ENCODE measurements at places on chromosomes 13 and 19. TPM values are rescaled to one million over a fixed set of nuclear protein-coding genes. Genes with fewer than 3 reads are reported as not detected.

DNA sequence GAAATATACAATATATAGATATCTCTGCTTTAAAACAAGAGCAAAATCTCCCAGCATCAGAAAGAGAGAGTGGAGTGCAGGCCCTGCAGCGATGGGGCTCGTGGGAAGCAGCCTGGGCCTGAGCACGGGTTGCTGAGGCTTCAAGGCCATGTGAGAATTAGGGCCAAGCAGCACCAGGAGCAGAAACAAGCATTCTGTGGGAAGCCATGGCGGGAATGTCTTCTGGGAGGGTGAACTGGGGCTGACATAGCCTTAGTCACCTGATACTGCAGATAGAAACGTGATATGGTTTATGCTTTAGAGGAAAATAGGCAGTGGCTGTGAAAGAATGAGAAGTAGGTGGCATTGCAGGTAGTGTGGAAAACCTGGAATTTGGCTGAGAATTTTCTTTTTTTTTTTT, 472.3 kb downstream of the IRS2 start:
- DNase-seq, result peak; percentile 28

GRCh38 chr19:47897861-47898260, 11.7 kb upstream of the SULT2A1 start:
- no peak for DNase-seq

- no peak for DNase-seq
These were observed 334.0 kb downstream of the SLITRK5 start for GRCh38 chr13:88005188-88005587.

- no peak for DNase-seq
These were observed at the start of gene IGFL4 for GRCh38 chr19:46040952-46041500. TSS of gene IGFL4 (minus strand) at chr19:46041002. CDS start at chr19:46040962, 40 bp downstream.

GRCh38 chr13:48319531-48320398, 16.2 kb downstream of the RB1 start:
- DNase-seq, result no peak

DNA sequence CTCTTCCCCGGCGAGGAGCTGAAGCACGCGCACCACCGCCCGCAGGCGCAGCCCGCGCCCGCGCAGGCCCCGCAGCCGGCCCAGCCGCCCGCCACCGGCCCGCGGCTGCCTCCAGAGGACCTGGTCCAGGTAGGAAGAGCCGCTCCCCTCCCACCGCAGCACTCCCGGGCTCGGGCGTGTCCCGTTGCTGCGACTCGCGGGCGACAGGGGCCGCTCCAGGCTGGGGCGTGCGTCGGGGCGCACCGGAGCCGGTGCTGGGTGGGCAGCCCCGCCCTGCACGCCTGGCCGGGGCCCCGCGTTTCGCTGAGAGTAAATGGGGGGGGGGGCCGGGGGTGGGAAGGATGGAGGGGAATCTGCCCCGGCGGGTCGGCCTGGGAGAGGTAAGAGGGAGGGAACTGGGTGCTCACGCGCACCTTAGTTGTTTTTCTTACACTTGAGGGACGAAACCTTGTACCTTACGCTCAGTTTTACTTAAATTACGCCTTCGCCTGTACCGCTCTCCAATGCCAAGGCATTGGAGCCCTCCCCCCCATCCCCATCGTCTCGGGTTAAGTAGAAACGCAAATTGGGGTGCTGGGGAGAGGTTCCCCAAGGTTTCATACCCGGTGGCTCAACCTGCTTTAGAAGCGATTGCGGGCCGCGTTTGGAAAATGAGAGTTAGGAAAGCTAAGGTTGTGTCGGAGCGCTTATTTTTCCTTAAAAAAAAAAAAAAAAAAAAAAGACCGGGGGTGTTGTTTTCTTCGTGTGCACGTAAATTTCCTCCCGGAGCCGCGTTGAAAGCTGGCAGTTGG, 850 bp downstream of the KLF5 start:
- peak; percentile 54 for DNase-seq

GRCh38 chr19:47725759-47726401, 12.7 kb downstream of the EHD2 start:
- no peak for DNase-seq

GRCh38 chr13:73825143-73825542, 309.1 kb downstream of the KLF12 start:
- DNase-seq, result no peak

GRCh38 chr13:52428295-52428694, 22.1 kb downstream of the VPS36 start:
- no peak for DNase-seq

GRCh38 chr19:11535792-11536595, 2.7 kb upstream of the CNN1 start:
- peak; percentile 95 for DNase-seq

- DNase-seq, result no peak
These were observed 402.9 kb downstream of the HS6ST3 start for GRCh38 chr13:96492766-96493165.

DNA sequence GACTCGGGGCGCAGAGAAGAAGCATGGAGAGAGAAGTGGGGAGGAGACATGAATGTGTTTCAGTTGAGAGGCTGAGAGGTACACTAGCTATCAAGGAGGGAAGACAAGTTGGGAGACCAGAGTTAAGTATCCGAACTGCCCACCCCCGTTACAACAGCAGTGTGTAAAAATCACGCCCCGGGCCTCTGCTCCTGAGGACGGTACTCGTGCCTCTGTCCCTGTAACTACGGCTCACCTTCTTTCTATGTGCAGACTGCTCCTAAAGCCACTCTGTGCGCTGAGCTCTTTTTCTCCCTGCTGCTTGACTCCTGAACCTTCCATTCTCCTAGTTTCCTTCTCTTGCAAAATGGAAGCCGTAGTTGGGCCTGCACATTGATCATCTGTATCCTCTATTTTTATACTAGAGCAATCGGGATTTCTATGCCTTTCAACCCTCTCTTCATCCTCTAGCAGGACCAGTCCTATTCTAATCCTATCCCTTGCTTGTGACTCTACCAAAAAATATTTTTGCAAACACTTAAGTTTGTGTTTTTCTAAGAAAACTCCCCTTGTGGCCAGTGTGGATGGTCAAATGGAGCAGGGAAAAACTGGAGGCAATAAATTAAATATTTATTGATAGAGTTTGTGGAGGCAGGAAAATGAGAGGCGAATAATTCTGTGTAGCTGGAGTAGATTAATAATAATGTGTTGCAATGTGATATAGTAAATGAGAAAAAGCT, 569 bp downstream of the POLR1D start:
- peak; percentile 29 for DNase-seq

DNA sequence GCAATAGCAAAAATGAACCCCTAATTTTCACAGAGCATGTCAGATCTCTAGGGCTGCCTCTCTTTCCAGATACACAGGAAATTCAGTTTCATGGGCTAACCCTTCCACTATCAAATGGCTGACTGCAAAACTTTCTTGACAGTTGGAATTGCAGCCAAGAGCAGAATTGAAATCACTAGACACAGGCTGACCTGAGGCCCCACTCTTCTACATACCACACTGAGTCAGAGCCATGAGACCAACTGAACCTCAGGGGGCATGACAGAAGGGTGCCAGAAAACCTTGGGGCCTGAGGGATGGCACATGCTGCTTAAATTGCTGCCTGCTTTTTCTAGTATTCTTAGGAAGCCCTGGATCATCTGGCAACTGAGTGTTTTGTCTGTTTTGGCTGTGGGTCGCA, 1.7 kb upstream of the DLEU7 start:
- no peak for DNase-seq

DNA sequence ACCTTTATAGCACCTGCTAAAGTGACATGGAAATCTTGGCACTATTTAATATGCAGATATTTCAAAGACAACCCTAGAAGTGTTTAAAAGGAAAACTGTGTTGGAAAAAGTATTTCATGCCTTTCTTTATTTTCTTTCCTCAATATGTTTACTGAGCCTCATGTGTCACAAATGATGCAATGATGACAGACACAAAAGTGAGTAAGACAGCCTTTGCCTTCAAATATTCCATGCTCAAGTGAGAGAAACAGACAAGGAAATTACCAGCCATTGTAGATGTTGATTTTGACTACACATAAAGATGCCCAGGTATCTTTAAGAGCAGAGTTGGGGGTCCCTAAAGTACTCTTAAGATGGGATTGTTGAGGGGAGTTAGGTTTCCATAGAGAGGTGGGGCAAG, 48.0 kb upstream of the TPP2 start:
- no peak for DNase-seq

- DNase-seq, result no peak
These were observed 99.0 kb upstream of the TNFSF11 start for GRCh38 chr13:42474954-42475353.

DNA sequence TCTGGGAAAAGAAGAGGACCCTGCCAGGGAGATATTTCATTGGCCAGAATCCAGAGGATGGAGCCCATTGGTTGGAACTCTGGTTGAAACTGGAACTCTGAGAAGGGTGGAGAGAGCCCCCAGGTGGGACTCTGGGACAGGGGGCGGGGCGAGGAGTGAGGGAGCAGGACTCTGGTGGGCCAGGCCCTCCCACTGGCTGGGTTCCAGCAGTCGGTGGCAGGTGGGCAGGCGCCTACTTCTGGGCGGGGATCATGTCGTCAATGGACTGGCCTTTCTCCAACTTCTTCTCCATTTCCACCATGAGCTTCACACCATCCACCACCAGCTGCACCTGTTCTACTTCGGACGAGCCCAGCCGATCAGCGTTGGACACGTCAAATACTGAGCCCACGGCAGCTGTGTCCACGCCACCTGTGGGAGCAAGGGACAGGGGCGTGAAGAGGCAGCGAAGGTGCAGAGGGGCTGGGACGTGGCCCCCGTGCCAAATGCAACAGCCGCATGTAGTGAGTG, 16.1 kb downstream of the CKM start:
- DNase-seq, result no peak

DNA sequence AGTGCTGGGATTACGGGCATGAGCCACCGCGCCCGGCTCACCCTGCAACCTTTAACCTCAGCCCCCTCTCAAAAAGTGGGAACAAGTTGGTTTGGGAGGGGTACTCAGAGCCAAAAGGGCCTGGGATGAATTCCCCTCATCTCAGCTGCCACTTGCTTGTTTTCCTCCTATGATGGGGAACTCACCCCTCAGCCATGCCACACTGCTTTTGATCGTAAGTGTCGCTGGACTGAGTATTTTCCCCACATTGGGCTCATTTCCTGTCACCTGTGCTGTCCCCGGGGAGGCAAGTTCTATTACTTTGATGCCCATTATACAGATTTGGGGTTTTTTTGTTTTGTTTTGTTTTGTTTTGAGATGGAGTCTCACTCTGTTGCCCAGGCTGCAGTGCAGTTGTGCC, 6.5 kb downstream of the R3HDM4 start:
- DNase-seq, result no peak

DNA sequence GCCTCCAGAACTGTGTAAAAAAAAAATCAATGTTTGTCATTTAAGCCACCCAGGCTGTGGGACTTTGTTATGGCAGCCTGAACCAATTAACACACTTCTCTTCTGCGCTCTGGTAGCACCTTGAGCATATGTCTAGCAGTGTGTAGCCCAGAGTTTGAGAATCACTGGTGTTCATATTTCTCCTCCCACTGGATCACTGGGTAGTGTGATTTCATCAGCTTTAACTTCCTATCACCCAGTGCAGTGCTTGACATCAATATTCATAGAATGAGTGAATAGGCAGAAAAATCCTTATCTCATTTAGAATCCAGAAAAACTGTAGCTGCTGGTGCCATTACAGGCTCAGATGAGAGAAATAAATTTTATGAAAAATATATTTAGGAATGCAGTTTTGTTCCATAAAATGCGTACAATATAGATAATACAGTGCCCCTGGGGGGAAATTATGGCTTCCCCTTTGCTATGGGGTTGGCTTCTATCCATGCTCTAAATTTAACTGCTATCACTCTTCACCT, 30.7 kb upstream of the WASF3 start:
- DNase-seq, result no peak

DNA sequence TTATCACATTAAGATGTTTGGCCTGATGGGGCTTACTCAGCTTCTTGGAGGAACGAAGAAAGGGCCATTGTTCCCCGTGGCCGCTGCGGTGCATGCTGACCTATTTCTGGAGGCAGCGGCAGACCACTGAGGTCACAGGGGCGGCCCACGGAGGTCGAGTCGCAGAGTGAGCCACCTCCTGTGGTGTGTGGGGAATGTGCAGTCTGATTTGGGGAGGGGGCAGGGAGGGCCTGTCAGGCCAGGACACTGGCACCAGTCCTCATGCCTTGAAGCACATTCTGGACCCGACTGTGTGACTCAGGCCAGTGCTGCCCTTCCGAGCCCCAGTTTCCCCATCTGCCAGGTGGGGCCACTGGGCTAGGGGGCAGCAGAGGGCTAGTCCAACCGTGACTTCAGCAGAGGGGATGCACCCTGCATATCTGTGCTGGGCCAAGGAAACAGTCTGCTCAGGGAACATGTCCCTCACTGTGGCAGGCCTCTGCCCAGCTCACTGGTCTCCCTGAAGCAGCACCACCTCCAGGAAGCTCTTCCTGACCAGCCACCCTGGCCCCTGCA, 6.3 kb downstream of the SLC7A10 start:
- DNase-seq, result peak; percentile 69

GRCh38 chr13:113454936-113455335, 1.6 kb upstream of the ADPRHL1 start:
- DNase-seq, result no peak

GRCh38 chr13:79810669-79811068, 329.7 kb downstream of the NDFIP2 start:
- no peak for DNase-seq

Gene SOHLH2
- 10.8 TPM for total RNA-seq

Gene UPK1A
- 0.37 TPM for total RNA-seq

Gene RYR1
- 15.6 TPM for total RNA-seq

Gene KL
- 0.81 TPM for total RNA-seq

All from testis (tissue), 5 donors.